ENCODE measurements at places on chromosomes 5 and 9.

- DNase-seq: no peak
Observed at GRCh38 chr5:97297063-97297703, 114.1 kb upstream of the RIOK2 start.

- DNase-seq: no peak
Observed at GRCh38 chr5:131373265-131373664, 109.4 kb downstream of the CDC42SE2 start.

DNA sequence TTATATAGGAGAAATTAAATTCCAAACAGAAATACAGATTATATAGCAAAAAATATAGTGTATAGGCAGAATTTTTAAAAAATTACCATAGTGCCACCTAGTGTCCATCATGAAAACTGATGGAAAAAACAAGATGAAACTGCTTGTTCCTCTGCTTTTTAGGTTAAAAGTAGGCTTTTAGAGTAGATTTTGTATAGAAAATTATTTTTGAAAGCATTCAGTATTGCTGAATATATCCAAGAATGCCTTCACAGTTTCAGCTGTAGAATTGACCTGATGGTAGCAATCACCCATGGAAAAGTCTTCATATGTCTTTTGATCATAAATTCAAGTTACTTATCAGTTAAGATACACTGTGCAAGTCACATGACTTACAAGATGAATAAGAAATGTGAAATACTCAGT lies 19.7 kb downstream of the RIOK2 start:
- DNase-seq: no peak

DNA sequence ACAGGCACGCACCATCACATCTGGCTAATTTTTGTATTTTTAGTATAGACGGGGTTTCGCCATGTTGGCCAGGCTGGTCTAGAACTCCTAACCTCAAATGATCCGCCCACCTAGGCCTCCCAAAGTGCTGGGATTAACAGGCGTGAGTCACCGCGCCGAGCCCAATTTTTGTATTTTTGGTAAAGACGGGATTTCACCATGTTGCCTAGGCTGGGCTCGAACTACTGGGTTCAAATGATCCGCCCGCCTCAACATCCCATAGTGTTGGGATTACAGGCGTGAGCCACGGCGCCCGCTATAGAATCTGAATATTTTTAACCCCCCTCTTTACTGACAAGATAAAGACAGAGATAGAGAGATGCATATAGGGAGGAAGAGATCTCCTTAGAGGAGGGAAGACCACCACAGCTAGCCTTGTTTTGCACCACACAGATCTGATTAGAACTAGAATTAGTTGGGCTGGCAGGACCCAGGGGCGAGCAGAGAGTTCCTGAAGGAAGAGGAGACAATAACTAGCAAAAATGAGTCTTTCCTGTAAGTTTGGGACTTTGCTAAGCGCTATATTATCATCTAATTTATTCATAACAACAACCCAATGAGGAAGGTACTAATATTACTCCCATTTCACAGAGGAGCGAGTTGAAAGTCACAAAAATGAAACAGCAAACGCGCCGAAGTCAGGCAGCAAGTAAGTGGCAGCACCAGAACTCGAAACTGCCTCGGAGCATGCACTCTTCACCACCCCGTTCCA lies 1.5 kb upstream of the ANKHD1 start:
- DNase-seq: no peak

DNA sequence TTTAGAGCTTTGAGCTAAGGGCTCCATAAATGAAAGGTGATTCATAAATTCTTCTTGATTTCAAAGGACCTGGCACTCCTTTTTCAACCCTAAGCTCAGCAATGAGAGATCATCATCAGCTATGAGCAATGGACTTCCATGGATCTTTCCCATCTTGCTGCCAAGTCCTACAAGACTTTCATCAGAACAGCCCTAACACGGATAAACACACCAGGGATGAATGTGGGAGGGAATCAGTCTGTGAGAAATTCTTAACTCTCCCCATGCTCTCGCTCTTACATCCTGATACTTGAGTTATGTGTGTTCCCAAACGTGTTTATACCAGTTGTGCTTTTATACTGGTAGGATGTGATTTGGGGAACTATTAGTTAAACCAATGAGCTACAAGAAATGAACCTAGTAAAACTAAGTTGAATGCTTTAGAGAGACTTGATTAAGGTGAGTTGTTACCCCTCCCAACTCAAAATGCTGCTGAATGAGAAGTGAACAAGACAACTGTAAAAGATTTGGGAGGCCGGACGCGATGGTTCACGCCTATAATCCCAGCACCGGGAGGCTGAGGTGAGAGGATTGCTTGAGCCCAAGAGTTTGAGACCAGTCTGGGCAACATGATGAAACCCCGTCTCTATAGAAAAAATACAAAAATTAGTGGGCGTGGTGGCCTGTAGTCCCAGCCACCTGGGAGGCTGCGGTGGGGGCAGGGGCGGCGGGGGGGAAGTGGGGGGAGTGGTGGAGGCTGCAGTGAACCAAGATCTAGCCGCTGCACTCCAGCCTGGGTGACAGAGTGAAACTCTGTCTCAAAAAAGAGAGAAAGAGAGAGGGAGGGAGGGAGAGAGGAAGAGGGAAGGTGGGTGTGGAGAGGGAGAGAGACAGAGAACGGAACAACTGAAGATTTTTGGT lies 5.2 kb upstream of the RPL26L1 start:
- DNase-seq: no peak
